ENCODE measurements at places on chromosomes 3 and 15.

GRCh38 chr3:60636846-60637245, 614.4 kb downstream of the FHIT start:
- DNase-seq, result no peak

GRCh38 chr3:7927864-7928263, 573.8 kb upstream of the LMCD1 start:
- DNase-seq, result no peak

GRCh38 chr15:84947947-84948830, 33.5 kb upstream of the PDE8A start:
- no peak for DNase-seq

GRCh38 chr3:51860703-51861665, at the start of gene IQCF2:
Gene IQCF2, plus strand, starts transcription at chr3:51861615. Its CDS starts 52 bp downstream, at chr3:51861667.
- no peak for DNase-seq

- no peak for DNase-seq
Observed at GRCh38 chr3:12965999-12966846, 107.0 kb downstream of the IQSEC1 start.

DNA sequence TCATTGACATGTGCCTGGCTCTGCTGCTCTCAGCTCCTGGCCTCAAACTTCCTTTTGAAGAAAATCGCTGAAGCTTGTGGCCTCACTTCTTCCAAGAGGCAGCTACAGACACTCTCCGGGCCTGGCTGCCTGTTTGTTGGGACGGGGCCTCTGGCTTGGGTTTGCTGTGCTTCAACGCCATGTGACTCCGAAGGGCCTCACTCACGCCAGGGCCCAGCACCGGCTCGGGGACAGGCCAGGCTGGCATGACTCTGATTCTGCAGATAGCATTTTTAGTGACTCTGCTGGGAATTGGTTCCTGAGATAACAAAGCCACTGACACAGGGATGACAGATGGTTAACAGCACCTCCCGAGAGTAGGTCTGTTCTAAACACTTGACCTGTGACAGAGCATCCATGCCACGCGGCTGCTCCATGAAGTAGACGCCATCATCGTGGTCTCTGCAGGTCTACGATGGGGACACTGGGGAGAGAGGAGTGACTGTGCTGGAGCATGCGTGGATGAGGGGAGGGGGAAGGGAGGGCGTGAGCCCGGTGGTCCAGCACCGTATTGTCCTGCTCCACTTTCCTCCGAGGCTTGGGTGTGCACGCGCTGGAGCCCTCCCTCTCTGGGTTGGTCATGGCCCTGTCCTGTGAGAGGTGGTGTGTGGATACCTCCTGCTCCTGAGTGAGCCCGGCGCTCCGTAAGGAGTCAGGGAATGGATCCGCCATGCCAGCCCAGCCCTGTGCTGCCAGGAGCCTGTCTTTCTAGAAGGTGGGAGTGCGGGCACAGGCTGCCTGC, 133.6 kb downstream of the TJP1 start:
- no peak for DNase-seq

DNA sequence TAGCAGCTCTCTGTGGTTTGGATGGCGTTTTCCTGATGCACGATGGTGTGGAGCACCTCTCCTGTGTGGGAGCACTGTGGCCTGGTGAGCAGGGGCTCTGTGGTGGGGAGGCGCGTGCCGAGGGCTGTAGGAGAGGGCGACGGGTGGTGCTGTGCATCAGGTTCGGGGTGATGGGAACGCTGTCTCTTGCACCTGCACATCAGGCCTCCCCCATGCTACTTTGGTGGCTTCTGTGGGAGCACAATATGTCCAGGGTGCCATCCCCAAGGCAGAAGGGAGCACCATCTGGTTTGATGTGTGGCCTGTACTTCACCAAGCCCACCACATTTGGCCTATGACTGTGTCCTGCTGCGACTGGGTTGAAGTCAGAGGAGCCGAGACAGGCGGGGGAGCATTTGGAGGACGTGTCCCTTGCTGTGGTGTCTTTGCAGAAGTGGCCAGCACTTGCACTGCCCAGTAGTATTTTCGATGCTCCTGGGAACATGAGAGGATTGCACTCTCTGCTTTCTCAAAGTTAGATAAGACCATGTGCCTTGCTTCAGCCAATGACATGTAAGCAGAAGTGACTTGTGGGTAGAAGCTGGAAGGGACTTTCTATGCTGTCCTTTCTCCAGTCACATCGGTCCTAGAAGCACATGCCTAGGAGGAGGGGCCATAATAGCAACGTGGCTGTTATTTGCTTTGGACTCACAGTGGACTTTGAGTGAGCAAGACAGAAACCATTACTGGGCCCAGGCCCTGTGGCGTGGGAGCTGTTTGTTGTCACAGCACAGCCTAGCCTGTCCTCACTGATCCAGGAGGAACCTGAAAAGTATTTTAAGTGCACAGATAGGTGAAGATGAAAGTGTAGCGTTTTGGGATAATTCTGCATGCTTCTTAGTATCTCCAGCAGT, 72.1 kb downstream of the APBA2 start:
- no peak for DNase-seq
